Upper lobe of left lung (tissue), 6 donors: ENCODE measurements at places on chromosomes 7 and 10.
A peak's percentile ranks its signal among the peaks of the same experiment; 100 is the strongest.

GRCh38 chr7:55110282-55110992 lies 91.6 kb downstream of the EGFR start:
- no peak overlapping the region for H3K4me3 ChIP-seq
- H3K4me1 ChIP-seq = peaks cover 39% of the 10 kb centered on the region
- H3K36me3 ChIP-seq = no peaks in the 10 kb centered on the region
- no peak for DNase-seq
- no peaks in the 10 kb centered on the region for H3K27me3 ChIP-seq

- H3K27ac ChIP-seq = peak overlapping the region; percentile 2
- no peaks in the 10 kb centered on the region for H3K27me3 ChIP-seq
- DNase-seq = no peak
- no peak overlapping the region for H3K4me3 ChIP-seq
These were observed 4.6 kb downstream of the GNAI1 start for GRCh38 chr7:80139236-80139635.

- no peak for DNase-seq
- H3K27ac ChIP-seq = no peak overlapping the region
- H3K4me3 ChIP-seq = no peak overlapping the region
- no peaks in the 10 kb centered on the region for H3K4me1 ChIP-seq
These were observed 102.0 kb downstream of the VOPP1 start for GRCh38 chr7:55470261-55470660.

GRCh38 chr7:50682079-50682478 lies 100.6 kb downstream of the GRB10 start:
- no peak overlapping the region for H3K4me3 ChIP-seq
- H3K27ac ChIP-seq = no peak overlapping the region
- H3K4me1 ChIP-seq = peaks cover 16% of the 10 kb centered on the region
- no peaks in the 10 kb centered on the region for H3K27me3 ChIP-seq

- DNase-seq = no peak
- H3K36me3 ChIP-seq = no peaks in the 10 kb centered on the region
- H3K27me3 ChIP-seq = no peaks in the 10 kb centered on the region
- no peaks in the 10 kb centered on the region for H3K4me1 ChIP-seq
These were observed 7.6 kb upstream of the CCZ1B start for GRCh38 chr7:6833636-6834035.

GRCh38 chr10:49152037-49152436 lies 18.2 kb upstream of the FAM170B start:
- H3K4me3 ChIP-seq = no peak overlapping the region
- H3K27ac ChIP-seq = no peak overlapping the region
- no peak for DNase-seq
- H3K4me1 ChIP-seq = no peaks in the 10 kb centered on the region

- no peak for DNase-seq
- no peaks in the 10 kb centered on the region for H3K4me1 ChIP-seq
- H3K36me3 ChIP-seq = no peaks in the 10 kb centered on the region
- H3K27me3 ChIP-seq = no peaks in the 10 kb centered on the region
These were observed 112.8 kb upstream of the RAB18 start for GRCh38 chr10:27391325-27391724.

GRCh38 chr7:52547308-52547910 lies 488.0 kb upstream of the POM121L12 start:
- H3K36me3 ChIP-seq = no peaks in the 10 kb centered on the region
- DNase-seq = no peak
- no peaks in the 10 kb centered on the region for H3K4me1 ChIP-seq
- H3K27me3 ChIP-seq = no peaks in the 10 kb centered on the region
